ENCODE measurements at places on chromosomes 11 and 22.
A peak's percentile ranks its signal among the peaks of the same experiment; 100 is the strongest.

GRCh38 chr11:63573881-63574855 lies 11.0 kb upstream of the PLAAT2 start:
- no peak for DNase-seq

DNA sequence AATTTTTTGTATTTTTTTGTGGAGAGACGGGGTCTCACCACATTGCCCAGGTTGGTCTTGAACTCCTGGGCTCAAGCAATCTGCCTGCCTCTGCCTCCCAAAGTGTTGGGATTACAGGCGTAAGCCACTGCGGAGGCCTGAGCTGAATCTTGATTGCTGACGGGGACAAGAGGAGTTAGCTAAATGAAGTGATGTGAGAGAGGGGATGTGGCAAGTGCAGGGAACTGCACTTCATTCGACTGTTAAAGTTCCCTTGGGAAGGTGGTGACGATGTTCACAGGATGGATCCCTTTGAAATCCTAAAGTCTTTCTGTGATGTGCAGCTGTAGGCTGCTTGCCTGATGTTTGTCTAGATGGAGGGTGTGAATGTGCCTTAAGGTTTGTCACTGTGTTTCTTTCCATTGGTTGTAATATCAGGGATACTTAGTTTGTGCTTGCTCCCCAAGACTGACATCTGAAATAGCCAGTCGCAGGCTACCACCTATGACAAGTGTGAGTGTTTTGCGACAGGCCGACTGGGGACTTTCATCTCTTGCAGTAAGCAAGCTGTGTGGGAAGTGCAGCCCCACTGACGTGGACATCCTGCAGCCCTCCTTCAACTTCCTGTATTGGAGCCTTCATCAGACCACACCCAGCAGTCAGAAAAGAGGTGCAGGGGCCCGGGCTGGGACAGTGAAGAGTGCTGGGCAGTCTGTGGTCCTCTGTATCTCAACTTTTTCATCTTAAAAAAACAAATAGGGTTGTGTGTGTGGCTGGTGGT lies 19.6 kb upstream of the CCDC134 start:
- peak; percentile 36 for DNase-seq

- peak; percentile 22 for DNase-seq
These were observed 228.4 kb downstream of the FAT3 start for GRCh38 chr11:92453055-92453454.

DNA sequence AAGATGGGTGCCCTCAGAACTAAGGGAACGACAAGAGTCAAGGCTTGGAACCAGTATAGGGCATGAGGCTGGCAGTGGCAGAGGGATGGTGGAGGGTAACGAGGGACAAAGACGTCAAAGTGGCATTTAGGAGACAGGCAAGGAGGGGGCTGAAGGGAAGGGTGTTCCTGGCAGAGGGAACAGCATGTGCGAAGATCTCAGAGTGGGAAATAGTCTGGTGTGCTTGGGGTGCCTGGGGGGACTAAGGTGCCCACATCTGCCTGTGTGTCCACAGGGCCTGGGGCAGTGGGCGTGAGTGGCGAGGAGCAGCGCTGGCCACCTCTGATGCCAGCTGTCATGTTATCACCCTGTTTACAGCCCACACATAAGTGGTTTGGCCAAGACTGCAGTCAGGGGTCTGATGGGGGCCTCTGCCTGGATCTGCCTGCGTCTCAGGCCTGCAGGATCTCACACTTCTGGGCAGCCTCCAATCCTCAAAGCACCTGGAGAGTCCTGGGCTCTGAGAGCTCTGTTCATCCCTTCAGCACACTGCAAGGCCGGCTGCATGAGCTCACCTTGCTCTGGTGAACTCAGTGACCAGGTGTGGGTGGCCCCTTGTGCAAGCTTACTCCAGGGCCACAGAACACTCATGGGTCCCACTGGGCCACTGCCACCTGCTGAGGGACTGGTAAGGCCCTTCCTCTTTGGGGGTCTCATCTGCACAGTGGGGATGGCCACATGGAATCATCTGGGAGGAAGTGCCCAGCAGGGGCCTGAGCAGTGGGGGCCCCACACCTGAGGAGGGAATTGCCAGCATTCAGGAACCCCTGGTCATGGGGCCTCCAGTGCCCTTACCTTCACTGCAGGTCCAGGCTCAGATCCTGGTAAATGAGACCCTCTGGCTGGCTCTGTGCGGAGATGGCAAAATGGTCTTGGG lies 89.7 kb upstream of the SHISAL1 start:
- DNase-seq: no peak

- no peak for DNase-seq
These were observed 222.1 kb downstream of the LRRC4C start for GRCh38 chr11:41237382-41237781.

DNA sequence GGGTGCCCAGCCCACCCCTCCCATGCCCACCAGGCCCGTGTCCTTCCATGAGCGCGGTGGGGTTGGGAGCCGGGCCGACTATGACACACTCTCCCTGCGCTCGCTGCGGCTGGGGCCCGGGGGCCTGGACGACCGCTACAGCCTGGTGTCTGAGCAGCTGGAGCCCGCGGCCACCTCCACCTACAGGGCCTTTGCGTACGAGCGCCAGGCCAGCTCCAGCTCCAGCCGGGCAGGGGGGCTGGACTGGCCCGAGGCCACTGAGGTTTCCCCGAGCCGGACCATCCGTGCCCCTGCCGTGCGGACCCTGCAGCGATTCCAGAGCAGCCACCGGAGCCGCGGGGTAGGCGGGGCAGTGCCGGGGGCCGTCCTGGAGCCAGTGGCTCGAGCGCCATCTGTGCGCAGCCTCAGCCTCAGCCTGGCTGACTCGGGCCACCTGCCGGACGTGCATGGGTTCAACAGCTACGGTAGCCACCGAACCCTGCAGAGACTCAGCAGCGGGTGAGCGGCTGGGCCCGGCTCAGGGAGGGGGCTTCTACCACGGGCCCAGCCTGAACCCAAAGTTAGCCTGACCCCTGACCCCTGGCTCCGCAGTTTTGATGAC lies 3.0 kb downstream of the PKP3 start:
- no peak for DNase-seq

DNA sequence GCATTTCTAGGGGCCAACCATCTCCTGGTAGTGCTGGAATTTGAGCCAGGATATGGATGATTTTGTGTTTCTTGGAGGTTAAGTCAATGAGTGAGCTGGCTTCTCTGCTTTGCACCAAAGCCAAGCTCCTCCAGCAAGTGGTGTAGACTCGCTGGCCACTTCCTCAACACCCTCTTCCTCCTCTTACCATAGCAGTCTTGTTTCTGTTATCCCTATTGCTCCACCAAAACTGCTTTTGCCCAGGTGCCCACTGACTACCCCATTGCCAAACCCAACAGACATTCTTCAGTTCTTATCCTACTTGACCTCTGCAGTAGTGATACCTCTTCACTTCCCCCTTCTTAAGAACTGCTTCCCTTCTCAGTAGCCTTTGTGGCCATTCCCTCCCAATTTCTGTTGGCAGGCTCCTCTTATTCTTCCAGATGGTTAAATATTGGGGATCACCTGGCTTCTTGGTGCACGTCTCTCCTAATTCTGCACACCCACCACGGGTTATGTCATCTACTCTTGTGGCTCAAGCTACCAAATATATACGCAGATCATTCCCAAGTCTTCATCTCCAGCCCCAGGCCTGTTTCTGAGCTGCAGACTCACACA lies 7.0 kb upstream of the PRG2 start:
- no peak for DNase-seq

DNA sequence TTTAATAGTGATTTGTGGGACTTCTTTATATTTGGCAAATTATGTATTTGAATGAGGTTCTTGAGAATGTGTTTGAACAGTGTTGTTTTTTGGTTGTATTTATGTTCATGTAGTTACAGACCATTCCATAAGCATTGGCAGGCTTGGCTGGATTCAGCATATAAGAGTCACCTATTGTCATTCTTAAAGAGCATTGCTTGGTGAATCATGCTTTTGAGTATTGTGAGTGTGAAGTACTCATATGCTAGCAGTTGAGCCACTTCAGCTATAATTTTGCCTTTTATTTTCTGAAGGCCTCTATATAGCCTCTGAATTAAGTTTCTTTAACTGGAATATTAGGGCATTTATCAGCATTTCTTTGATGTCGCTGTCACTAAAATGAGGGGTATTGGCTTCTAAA lies 110.0 kb upstream of the GAL start:
- DNase-seq: no peak

DNA sequence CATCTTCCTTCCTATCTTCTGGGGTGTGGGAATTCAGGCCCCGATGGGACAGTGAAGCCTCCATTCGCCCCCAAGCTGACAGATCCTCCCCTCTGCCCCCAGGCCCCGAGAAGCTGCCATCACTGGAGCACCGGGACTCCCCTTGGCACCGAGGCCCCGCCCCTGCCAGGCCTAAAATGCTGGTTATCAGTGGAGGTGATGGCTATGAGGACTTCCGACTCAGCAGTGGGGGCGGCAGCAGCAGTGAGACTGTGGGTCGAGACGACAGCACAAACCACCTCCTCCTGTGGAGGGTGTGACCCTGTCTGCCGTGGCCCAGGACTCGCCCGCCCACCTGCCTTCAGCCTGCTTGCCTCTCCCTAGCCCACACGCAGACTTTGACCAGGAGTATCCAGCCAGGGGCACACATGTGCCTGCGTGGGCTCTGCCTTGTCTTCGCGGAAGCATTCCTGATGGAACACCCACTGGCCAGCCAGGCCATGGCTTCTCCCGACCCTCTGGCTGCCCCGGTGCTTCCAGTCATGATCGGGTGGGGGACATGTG lies 8.6 kb upstream of the RELT start:
- no peak for DNase-seq

GRCh38 chr22:37184380-37184755 lies 3.7 kb downstream of the C1QTNF6 start:
- DNase-seq: no peak

GRCh38 chr11:114090976-114091375 lies 31.5 kb downstream of the ZBTB16 start:
- no peak for DNase-seq

DNA sequence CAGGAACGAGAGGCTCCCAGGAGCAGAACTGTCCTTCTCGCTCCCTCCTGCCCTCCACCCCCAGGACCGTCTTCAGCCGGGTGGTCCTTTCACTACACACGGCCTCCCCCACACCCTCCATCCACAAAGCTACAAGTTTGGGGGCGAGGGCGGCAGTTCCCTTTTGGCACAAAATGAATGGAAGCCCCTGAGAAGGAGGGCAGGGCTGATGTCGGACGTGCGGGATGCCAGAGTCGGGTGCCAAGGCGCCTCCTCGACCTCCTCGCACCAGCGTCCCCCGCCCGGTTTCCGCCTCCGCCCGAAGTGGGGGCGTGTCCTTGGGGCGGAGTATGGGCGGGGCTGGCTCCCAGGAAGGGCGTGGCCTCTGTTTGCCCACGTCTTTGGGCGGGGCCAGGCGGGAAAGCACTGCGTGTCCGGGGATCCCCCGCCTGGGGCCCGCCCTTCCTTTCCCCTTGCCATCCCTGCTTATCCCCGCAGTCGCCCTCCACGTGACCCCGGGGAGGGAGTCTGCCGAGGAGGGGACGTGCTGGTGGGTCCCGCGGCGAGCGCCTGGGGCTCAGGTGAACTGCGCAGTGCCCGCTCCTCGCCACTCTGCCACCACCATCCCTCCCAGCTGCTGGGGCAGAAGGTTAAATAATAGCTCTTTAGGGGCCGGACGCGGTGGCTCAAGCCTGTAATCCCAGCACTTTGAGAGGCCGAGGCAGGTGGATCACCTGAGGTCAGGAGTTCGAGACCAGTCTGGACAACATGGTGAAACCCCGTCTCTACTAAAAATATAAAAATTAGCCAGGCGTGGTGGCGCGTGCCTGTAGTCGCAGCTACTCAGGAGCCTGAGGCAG lies 937 bp upstream of the EFEMP2 start:
- DNase-seq: peak; percentile 97

GRCh38 chr22:17443405-17444203 lies 74.3 kb downstream of the CECR2 start:
- no peak for DNase-seq

DNA sequence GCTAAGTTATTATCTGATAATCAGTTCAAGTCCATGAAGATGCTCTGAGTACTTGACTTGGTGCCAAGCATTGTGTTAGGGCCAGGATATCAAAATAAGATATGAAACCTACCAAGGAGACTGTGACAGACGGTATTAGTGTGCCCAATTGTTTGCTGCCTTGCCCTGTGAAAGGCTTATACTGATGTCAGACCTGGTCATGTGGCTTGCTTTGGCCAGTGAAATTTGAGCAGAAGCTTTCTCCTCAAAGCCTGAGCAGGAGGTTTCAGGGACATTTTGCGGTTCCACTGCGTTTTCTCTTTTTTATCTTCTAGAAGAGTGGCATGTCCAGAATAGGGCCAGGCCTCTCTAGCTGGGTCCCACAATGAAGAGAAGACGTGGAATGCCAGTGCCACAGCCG lies 15.8 kb upstream of the PKNOX2 start:
- no peak for DNase-seq

DNA sequence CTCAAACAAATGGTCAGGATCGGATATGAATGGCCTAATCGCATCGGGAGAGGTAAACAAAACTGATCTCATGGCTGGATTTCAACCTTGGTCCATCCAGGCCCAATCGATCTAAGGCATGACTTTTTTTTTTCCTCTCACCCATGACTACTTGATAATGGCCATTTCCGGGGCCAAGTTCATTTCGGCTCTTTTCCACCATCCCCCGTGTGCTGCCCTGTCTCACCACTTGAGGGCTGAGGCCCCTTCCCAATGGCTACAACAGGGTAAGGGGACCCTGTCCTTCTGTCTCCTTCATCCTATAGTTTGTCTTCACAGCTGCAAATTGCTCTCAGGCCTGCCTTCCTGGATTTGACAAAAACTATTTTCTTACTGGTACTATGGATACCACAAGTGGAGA lies 26.7 kb downstream of the GRAP2 start:
- no peak for DNase-seq

DNA sequence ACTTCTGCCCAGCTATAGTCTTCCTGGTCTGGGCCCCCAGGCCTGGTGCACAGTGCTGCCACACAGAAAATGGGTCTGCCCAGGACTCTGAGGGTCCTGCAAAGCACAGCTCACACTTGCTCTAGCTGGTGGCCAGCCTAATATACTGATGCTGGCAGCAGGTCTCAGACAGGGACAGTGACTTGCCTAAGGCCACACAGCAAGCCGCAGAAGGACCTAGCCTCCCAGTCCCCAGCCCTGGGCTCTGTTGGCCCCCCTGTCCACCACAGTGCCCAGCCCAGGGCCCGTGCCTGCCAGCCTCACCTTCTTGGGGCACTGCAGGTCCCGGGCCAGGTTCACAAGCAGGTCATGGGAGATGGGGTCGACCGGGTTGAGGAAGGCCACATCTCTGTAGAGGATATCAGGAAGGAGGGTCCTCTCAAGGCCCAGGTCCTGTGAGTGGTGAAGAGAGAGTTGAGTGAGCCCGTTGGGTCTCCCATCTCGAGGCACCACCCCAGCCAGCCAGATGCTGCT lies 3.3 kb downstream of the LRRC75B start:
- no peak for DNase-seq

- no peak for DNase-seq
These were observed 22.0 kb upstream of the ISX start for GRCh38 chr22:35043934-35044319.

- DNase-seq: no peak
These were observed 1.9 kb downstream of the NNMT start for GRCh38 chr11:114297806-114298709.
